ENCODE measurements at places on chromosomes 3 and 15. TPM values are rescaled to one million over a fixed set of nuclear protein-coding genes. Genes with fewer than 3 reads are reported as not detected.
A peak's percentile ranks its signal among the peaks of the same experiment; 100 is the strongest.

GRCh38 chr3:63400246-63400860 is 122.2 kb downstream of the SYNPR start:
- no peak for DNase-seq
- H3K4me3 ChIP-seq = no peak overlapping the region
- H3K27me3 ChIP-seq = no peaks in the 10 kb centered on the region
- no peaks in the 10 kb centered on the region for H3K36me3 ChIP-seq

GRCh38 chr3:73950865-73951558 is 326.3 kb upstream of the PDZRN3 start:
- H3K27ac ChIP-seq = no peak overlapping the region
- H3K4me1 ChIP-seq = no peaks in the 10 kb centered on the region
- DNase-seq = no peak
- H3K27me3 ChIP-seq = no peaks in the 10 kb centered on the region
- H3K36me3 ChIP-seq = no peaks in the 10 kb centered on the region
- H3K4me3 ChIP-seq = no peak overlapping the region

GRCh38 chr3:69020857-69021256 is 7.4 kb upstream of the EOGT start:
- no peak overlapping the region for H3K4me3 ChIP-seq
- no peak for DNase-seq
- peaks cover 5% of the 10 kb centered on the region for H3K36me3 ChIP-seq

DNA sequence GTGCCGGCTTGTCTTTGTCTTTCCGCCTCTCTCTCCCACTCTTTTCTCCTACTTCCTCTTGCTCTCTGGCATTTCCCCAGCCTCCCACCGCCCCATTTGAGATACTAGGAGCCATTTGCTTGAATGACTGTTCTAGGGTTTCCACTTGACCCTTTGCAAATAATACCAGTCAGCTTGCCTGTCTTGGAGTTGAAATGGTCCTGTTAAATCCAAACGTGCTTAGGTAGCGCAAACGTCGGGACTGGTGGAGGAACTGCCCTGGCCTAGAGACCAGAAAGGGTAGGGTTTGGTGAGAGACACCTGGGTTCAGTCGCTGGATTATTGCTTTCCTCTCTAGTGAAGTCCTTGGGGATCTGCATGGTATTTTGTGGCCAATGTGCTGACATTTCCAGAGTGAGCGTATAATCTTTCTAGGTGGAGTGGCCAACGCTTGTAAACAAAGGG is 10.6 kb downstream of the ZIC1 start:
- peaks cover 90% of the 10 kb centered on the region for H3K27me3 ChIP-seq
- DNase-seq = no peak
- no peak overlapping the region for H3K27ac ChIP-seq
- H3K36me3 ChIP-seq = no peaks in the 10 kb centered on the region
- peaks cover 4% of the 10 kb centered on the region for H3K4me1 ChIP-seq

- H3K36me3 ChIP-seq = no peaks in the 10 kb centered on the region
- H3K27me3 ChIP-seq = no peaks in the 10 kb centered on the region
- no peak for DNase-seq
- no peaks in the 10 kb centered on the region for H3K4me1 ChIP-seq
- no peak overlapping the region for H3K4me3 ChIP-seq
- H3K27ac ChIP-seq = no peak overlapping the region
Observed at GRCh38 chr3:135581806-135582205, 383.7 kb upstream of the PPP2R3A start.

Gene ARPP19
- total RNA-seq = 176 TPM

- H3K27me3 ChIP-seq = no peaks in the 10 kb centered on the region
- no peaks in the 10 kb centered on the region for H3K36me3 ChIP-seq
- DNase-seq = no peak
- H3K27ac ChIP-seq = no peak overlapping the region
- no peaks in the 10 kb centered on the region for H3K4me1 ChIP-seq
- no peak overlapping the region for H3K4me3 ChIP-seq
Observed at GRCh38 chr15:76162784-76163456, 103.1 kb downstream of the TMEM266 start.

DNA sequence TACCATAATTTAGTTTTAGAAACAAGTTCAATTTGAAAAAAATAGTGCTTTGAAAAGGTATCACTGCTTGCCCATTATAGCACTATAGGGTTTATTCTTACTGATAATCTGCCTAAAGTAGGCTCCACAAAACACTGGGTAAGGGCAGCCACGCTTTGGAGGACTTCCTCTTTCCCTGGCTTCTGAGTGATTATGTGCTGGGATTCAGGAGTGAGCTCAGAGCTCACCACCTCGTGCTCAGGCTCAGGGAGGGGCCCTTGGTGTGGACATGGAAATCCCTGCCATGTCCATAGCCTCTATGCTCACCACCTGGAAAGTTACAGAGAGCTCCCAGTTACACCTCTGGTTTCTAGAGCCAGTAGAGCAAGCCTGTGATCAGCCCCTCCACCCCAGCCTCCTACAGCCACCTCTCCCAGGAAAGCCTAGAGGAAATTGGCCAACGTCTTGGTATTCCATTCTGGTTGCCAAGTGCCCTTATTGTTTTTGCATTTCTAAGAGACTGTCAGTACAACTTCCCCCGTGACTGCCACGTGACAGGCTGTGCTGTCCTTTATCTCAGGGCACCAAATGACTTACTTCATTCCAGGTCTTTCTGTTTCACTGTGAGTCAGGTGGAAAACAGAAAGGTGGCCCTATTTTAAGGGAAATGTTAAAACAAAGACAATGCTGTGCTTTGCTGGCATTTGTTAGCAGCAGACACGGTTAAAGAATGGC is 316.0 kb downstream of the RORA start:
- no peaks in the 10 kb centered on the region for H3K27me3 ChIP-seq
- no peak overlapping the region for H3K4me3 ChIP-seq
- H3K4me1 ChIP-seq = no peaks in the 10 kb centered on the region
- peak; percentile 20 for DNase-seq
- H3K36me3 ChIP-seq = no peaks in the 10 kb centered on the region

DNA sequence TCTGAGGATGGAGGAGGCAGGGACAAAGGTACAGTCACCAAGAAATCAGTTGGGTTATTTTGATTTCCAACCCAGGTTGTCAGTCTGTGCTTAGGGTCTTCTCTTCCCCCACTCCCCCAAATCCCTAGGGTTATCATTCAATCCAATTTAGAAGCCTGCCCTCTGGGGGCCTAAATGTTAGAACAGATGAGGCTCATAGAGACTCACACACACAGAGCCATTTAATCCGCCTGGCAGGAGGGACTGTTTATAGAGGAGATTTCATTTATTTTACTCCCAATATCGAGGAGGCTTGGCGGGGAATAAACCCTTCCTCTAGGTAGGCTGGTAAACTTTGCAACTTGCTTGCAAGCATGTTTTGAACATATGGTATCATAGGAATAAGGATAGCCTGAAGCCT is 52.8 kb downstream of the RHCG start:
- H3K4me1 ChIP-seq = no peaks in the 10 kb centered on the region
- H3K4me3 ChIP-seq = no peak overlapping the region
- H3K36me3 ChIP-seq = no peaks in the 10 kb centered on the region

GRCh38 chr3:195204360-195205163 is 66.4 kb downstream of the XXYLT1 start:
- no peaks in the 10 kb centered on the region for H3K36me3 ChIP-seq
- H3K27ac ChIP-seq = peak overlapping the region; percentile 67
- no peaks in the 10 kb centered on the region for H3K27me3 ChIP-seq

GRCh38 chr15:88571153-88571851 is 24.8 kb upstream of the DET1 start:
- H3K4me1 ChIP-seq = no peaks in the 10 kb centered on the region
- H3K27ac ChIP-seq = no peak overlapping the region
- H3K36me3 ChIP-seq = no peaks in the 10 kb centered on the region
- no peaks in the 10 kb centered on the region for H3K27me3 ChIP-seq

GRCh38 chr3:155807823-155808222 is 1.7 kb upstream of the C3orf33 start:
- peaks cover 6% of the 10 kb centered on the region for H3K4me1 ChIP-seq
- H3K4me3 ChIP-seq = no peak overlapping the region
- DNase-seq = no peak
- no peak overlapping the region for H3K27ac ChIP-seq
- H3K36me3 ChIP-seq = no peaks in the 10 kb centered on the region

- H3K27ac ChIP-seq = no peak overlapping the region
- H3K4me3 ChIP-seq = no peak overlapping the region
- peaks cover 4% of the 10 kb centered on the region for H3K4me1 ChIP-seq
Observed at GRCh38 chr3:115523458-115523857, 99.9 kb upstream of the GAP43 start.

DNA sequence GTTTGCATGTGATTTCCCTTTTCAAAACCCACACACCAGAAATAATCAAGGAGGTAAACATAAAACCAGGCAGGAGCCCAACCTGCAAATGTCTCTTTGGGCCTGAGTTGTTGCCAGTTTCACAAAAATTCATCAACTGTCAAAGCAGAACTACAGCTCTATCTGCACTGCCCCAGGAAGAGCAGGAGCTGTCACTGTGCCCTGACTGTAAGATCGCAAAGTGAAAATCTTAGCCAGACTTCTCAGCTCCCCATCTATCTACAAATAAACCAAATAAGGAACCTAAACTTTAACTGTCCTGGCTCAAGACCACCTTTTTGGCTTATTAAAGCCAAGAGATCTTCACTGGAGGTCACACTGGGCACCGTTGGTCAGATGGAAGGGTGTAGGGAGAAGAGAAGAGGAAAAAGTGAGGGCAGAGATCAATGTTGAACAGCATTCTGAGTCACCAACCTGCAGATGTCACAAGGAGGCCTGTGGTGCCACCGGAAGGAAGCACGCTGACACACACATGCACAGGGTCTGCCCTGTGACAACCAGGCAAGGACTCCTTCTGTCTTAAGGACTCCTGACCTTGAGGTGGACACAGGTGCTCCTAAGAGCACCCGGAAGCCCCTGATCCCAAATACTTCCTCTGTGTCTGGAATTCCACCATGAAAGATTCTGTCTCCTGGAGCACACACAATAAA is 58.7 kb downstream of the RPN1 start:
- DNase-seq = no peak
- no peaks in the 10 kb centered on the region for H3K36me3 ChIP-seq
- no peak overlapping the region for H3K4me3 ChIP-seq
- H3K27me3 ChIP-seq = no peaks in the 10 kb centered on the region
- peaks cover 3% of the 10 kb centered on the region for H3K4me1 ChIP-seq

- H3K36me3 ChIP-seq = no peaks in the 10 kb centered on the region
- peaks cover 2% of the 10 kb centered on the region for H3K27me3 ChIP-seq
- DNase-seq = peak; percentile 6
- no peak overlapping the region for H3K27ac ChIP-seq
- no peak overlapping the region for H3K4me3 ChIP-seq
Observed at GRCh38 chr3:16609927-16610580, 4.8 kb upstream of the DAZL start.

- H3K27me3 ChIP-seq = no peaks in the 10 kb centered on the region
- no peak overlapping the region for H3K27ac ChIP-seq
- H3K4me1 ChIP-seq = no peaks in the 10 kb centered on the region
- no peak for DNase-seq
- no peaks in the 10 kb centered on the region for H3K36me3 ChIP-seq
Observed at GRCh38 chr3:39292961-39293360, 13.1 kb upstream of the CX3CR1 start.

Gene ACAD11
- 15.2 TPM for total RNA-seq

DNA sequence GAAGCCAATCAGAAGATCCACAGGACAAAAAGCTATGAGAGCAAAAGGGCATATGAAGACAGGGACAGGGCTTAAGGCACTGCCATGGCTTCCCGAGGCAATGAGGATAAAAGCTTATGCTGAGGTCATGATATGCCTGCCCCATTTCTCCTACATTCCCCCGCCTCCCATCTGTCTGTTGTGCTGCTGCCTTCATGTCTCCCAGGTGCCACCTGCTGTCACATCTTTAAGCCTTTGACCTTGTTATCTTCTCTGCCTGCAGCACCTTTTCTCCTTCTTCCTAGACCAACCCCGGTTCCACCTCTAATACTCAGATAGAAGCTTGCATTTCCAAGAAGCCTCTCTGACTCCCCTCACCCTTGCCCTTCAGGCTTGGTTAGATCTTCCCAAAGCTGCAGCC is 213.8 kb downstream of the ARRDC4 start:
- no peak for DNase-seq
- no peaks in the 10 kb centered on the region for H3K27me3 ChIP-seq
- H3K4me1 ChIP-seq = no peaks in the 10 kb centered on the region
- H3K36me3 ChIP-seq = no peaks in the 10 kb centered on the region
- no peak overlapping the region for H3K27ac ChIP-seq

Gene GPR149
- total RNA-seq = not detected

Gene EPB42
- not detected for total RNA-seq

Gene CLRN1
- not detected for total RNA-seq

DNA sequence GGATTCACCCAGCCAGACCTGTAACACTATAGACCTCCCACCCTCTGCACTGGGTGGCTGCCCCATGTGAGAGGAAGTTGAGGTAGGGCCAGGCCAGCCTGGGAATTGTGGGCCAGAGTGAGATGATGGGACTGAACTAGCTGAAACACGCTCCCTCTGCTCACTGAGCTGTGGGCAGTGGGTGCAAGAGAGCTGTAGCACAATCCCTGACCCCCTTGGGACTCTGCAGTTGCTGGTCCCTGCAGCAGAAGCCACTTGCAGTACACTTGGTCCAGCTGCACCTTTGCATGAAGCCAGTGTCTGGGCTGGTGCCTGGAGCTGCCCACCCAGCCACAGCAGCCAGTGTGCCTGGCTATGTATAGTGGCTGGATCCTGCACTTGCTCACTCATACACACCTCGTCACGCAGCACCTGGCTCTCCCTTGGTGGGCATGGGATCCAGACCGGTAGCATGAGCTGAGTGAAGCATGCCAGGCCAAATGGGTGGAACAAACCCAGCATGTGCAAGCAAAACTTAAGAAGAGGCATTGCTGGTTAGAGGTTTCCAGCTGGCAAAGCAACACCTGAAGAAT is 805.7 kb upstream of the GBE1 start:
- H3K4me3 ChIP-seq = no peak overlapping the region
- H3K27me3 ChIP-seq = no peaks in the 10 kb centered on the region
- no peak for DNase-seq
- no peak overlapping the region for H3K27ac ChIP-seq
- no peaks in the 10 kb centered on the region for H3K36me3 ChIP-seq

- no peaks in the 10 kb centered on the region for H3K36me3 ChIP-seq
- no peak overlapping the region for H3K27ac ChIP-seq
- no peak overlapping the region for H3K4me3 ChIP-seq
Observed at GRCh38 chr3:144032531-144033239, 61.1 kb downstream of the DIPK2A start.

Gene SLC15A2
- total RNA-seq = 0.60 TPM

- no peak for DNase-seq
- H3K4me1 ChIP-seq = no peaks in the 10 kb centered on the region
- H3K36me3 ChIP-seq = no peaks in the 10 kb centered on the region
- H3K27ac ChIP-seq = no peak overlapping the region
- H3K4me3 ChIP-seq = no peak overlapping the region
Observed at GRCh38 chr3:74562558-74563269, 51.7 kb downstream of the CNTN3 start.

DNA sequence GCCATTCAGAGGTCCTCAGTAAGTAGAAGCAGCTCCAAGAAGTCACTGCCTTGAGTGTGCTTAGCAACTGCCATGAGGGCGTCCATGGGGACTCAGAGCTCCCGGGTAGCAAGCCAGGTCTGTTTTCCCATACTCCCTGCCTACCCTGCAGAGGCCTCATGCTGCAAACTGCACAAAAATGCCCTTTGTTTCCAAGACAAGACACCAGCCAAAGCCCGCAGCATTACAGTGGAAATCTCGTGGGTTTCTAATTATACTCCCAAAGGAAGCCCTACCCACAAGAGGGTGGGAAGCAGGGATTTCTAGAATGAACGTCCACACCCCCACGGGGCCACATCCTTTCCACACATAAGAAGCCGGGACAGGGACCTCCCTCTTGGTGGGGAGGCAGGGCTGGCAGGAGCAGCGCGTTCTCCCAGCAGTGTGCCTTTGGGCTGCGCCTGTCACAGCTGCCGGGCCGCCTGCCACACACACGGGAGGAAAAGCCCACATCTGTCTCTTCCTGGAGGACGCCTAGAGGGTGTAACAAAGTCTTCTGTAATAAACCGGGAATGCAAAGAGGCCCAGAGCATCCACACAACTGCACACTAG is 31.1 kb downstream of the FAM174B start:
- H3K36me3 ChIP-seq = no peaks in the 10 kb centered on the region
- H3K4me1 ChIP-seq = peaks cover 35% of the 10 kb centered on the region
- peak overlapping the region; percentile 89 for H3K27ac ChIP-seq
- no peaks in the 10 kb centered on the region for H3K27me3 ChIP-seq

Gene TAGLN3
- not detected for total RNA-seq

Gene KLHL40
- not detected for total RNA-seq
